ENCODE measurements at places on chromosomes 12 and 14.

GRCh38 chr12:28993720-28994119 is 155.4 kb upstream of the FAR2 start:
- DNase-seq: no peak

GRCh38 chr14:100472094-100472455 is 115.1 kb downstream of the BEGAIN start:
- no peak for DNase-seq

- no peak for DNase-seq
These were observed 31.2 kb upstream of the CHPT1 start for GRCh38 chr12:101666052-101666728.

DNA sequence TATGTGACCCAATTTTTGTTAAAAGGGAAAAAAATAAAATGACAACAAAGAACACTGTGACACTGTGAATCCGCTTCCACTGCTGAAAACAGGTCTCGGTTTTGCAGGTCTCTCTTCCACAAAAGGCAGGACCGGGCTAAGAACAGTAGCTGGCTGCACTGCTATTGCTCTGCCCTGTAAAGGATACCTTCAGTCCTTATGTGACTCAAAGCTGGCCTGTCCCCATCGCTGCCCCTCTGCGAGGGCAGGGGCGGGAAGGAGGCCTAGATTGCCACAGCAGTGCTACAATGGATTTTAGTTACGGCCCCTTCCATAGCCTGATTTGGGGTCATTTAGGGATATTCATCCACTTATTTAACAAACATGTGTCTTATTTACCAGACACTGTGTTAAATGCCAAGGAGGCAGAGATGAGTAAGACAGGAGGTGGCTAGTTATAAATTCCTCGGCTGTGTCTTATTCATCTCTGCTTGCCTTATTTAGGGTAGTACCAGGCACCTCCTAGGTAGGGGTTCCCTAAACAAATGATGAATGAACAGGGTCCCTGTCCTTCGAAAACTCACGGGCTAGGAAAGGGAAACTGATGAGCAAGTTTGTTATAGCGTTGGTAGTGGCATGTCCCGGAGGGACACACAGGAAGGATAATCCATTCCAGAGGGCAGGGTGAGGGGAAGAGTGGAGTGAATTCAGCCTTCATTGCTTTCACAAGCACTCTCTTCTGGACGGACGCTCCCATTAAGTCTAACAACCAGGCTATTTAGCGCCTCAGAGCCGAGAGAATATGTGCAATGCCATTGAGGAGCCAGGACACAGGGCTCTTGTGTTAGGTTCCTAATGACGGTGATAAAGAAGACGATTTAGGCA is 73.3 kb downstream of the EID3 start:
- DNase-seq: no peak

DNA sequence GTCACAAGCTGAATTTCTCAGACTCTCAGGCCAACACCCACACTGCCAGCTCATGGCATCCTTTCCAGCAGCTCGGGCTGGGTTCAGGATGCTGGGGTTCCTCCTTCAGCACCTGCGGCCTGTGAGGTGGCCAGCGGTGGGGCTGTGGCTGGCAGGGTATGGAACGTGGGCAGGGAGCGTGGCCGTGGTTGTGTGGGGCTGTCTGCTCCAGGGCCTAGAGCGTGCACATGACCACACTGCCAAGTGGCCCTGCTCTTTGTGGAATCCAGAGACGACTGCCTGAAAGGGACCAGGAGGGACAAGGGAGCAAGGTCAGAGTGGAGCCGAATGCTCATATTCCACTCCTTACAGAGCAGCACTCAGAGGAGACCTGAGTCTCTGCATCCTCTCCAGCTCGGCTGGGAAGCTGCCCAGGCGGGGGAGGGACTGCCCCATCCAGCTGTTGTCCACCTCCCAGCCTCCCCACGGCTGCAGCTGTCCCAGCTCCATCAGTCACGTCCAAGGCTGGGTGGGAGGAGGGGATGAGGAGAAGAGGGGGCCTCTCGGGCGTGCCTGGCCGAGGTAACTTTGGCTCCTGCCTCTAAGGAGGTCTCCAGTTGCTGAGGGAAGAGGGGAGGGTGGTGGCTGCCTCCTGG is 71.3 kb downstream of the TSPAN9 start:
- no peak for DNase-seq

GRCh38 chr12:88945051-88945732 is 364.9 kb upstream of the KITLG start:
- DNase-seq: no peak

DNA sequence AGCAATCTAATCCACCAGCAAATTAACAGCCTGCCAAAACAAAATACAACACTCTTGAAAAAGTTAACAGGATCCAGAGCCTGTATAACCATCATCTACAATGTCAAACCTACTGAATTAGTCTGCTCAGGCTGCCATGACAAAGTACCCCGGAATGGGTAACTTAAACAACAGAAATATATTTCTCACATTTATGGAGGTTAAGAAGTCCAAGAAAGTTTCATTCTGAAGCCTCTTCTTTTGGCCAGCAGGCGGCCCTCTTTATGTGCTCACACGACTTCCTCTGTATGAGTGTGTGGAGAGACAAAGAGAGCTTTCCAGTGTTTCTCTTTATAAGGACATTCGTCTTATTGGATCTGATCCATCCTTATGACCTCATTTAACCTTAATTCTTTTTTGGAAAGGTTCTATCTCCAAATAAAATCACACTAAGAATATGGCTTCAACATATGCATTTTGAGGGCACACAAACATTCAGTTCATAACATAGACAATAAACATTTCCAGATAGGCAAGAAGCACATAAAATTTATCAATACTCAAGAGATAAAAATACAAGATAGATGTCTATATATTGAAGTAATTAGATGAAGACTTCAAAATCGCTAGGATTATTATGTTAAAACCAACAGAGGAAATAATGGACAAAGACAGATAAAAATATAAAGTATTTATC is 5.9 kb upstream of the RERG start:
- DNase-seq: peak; percentile 65

- peak; percentile 67 for DNase-seq
These were observed 54.3 kb upstream of the NPFF start for GRCh38 chr12:53561590-53561953.

DNA sequence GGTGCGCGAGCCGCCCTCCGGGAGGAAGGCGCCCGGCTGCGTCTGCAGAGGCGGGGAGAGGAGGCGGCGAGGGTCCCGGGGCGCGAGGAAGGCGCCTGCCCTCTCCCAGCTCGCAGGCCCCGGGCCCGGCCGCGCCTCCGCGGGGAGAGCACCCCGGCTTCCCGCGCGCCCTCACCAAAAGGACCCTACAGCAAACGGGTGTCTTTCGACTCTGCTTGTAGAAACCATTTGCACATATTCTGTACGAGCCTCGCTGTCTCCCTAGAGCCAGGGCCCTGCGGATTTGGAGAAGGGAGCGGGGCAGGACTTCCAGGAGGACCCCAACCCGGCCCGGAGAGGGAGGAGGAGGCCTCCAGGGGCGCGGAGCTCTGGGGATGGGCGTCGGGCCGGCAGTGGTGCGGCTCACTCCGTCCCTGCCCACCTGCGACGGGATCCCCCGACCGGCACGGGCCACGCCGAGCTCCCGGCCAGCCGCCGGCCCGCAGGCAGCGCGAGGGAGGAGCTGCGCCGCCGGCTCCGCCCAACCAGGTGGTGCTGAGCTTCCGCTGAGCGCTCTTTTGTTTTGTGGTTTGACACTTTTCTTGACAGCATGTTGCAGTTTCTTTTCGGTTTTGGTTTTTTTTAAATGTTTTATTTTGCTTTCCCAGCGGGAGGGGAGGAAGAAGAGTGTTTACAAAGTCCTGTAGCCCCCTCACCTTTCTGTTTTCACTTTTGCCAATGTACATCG is 103.3 kb upstream of the FKBP4 start:
- DNase-seq: no peak

- DNase-seq: no peak
These were observed 193.0 kb upstream of the RTL1 start for GRCh38 chr14:101096551-101096950.

DNA sequence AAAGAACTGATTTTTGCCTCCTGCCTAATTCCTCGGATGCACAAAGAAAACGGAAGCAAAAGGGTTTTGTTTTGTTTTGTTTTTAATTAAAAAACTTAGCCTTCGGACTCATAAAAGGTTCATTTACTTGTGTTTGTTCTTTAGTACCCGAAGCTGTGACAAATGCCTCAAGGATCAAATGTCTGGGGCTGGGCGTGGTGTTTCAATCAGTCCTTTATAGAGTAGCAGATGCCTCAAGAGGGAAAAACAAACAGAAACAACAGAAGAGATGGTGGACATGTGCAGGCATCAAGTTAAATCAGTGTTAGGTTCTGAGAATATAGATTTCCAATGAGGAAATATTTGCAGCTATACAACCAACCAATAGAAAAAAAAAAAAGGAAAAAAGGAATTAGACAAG is 1.6 kb upstream of the WIF1 start:
- DNase-seq: no peak

DNA sequence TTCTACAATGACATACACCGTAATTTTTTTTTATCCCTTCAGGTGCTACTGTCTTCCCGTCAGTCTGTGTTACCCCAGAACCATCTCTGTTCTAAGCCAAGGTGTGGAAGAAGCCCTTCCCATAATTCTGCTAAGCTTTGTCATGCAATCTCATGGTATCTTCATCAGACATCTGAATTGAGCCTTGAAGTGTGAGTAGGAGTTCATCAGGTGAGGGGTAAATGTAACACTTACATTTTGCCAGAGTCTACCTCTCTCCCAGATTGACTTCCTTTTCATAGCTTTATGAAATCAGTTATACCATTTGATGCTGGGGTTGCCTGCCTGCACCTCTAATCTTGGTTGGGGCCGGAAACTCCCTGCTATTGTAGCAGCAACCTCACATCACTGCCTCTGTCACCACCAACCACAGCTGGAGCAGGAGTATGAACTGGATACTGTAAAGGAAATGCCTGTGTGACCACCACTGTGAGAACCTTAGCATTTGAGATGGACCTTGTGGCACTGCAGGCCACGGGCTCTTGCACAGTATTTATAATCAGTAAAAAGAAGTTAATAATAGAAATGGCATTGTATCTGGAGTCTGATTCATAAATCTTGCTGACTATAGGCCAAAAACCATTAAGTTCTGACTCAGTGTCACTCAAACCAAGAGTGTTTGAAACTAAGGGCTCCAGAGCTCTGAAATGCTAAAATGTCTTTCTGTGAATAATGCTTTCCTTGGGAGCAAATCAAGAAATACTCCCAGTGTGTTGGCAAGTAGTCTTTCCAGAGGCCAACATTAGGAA is 58.7 kb upstream of the STK38L start:
- DNase-seq: peak; percentile 97
